Stimulated activated CD8-positive, alpha-beta memory T cell treated with anti-CD3 and anti-CD28 coated beads, Interleukin-15, amount 100 ng/mL, for 48 hours (primary cell): ENCODE measurements at places on chromosomes 3 and 15.

- no peak for DNase-seq
These were observed 230.8 kb downstream of the CLSTN2 start for GRCh38 chr3:140165781-140166180.

- DNase-seq, result no peak
These were observed 207.6 kb downstream of the UACA start for GRCh38 chr15:70555713-70556112.

- no peak for DNase-seq
These were observed 544 bp upstream of the TIMMDC1 start for GRCh38 chr3:119497820-119498185.

GRCh38 chr3:98440283-98440682 lies 22.7 kb upstream of the OR5K1 start:
- DNase-seq, result no peak

- DNase-seq, result no peak
These were observed 39.0 kb downstream of the SHC4 start for GRCh38 chr15:48924528-48925393.

DNA sequence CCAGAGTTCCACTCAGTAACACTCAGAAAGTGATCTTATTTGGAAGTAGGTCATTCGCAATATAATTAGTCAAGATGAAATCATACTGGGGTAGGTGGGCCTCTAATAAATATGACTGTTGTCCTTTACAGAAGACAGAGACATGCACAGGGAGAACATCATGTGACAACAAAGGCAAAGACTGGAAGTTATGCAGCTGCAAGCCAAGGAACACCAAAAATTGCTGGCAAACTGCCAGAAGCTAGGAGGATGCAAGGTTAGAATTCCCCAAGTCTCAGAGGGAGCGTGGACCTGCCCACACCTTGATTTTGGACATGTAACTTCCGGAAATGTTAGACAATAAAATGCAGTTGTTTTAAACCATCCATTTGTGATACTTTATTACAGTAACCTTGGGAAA lies 471.5 kb upstream of the AGTR1 start:
- DNase-seq, result no peak

DNA sequence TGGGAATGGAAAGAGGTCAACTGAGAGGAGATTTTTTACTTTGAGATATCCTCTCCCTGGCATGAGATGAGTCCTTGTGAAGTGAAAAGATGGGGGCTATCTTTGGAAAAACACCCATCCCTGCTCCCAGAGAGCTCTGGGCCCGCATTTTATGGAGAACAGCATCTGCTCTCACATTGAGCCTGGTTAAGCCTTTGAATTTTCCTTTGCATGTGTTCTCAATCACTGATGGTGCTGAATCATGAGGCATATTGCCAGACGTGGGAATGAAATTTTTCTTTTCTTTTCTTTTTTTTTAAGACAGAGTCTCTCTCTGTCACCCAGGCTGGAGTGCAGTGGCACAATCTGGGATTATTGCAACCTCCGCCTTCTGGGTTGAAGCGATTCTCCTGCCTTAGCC lies 24.4 kb downstream of the TMEM45A start:
- no peak for DNase-seq

GRCh38 chr15:63892794-63893441 lies 59.2 kb upstream of the HERC1 start:
- peak; percentile 82 for DNase-seq

- DNase-seq, result no peak
These were observed 32.5 kb upstream of the LIMD1 start for GRCh38 chr3:45562027-45562426.

DNA sequence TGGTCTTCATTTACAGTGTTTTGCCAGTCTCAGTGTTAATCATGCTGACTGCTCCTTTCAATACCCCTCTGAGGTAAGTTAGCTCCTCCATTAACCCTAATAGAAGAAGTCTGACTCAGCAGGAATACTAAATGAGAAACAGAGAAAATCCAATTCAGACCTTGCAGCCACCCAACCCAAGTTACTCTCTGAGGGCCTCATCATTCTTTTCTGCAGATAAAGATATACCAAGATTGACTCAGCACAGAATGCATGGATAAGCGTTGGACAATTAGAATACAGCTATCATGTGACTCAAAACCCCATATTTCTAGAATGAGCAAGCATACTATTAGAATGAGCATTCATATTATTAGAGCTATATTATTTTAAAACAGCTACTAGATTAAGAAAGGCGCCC lies 389.1 kb upstream of the SGO1 start:
- DNase-seq, result no peak

GRCh38 chr3:116034086-116034485 lies 410.8 kb downstream of the GAP43 start:
- no peak for DNase-seq

GRCh38 chr15:35349916-35350315 lies 196.0 kb downstream of the DPH6 start:
- no peak for DNase-seq

DNA sequence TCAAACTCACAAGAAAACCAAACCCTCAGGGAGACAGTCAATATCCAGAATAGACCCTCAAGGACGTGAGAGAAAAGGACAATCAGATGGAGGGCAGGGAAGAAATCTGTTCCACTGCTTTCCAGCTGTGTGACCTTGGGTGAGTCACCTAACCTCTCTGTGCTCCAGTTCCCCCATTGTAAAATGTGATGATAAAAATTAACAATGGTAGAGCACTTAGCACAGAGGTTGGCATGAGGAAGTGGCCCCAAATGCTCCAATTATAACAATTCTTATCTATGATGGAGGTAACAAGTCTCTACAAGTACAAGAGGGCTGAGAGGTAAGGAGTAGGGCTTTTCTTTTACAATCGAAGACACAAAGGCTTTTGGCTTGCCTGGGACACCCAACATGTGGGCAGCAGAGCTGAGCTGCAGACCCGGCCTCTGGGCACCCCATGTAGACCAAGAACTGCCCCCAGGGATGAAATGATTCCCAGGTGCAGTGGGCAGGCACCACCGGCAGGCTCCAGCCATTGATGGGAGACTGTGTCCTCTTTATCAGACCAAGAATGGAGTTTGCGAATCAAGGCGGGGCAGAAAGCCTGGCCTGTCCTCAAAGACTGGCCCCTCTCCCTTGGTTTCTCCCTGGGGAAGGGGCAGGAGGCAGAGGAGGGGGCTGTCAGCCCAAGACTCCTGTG lies 22.0 kb downstream of the WNT7A start:
- no peak for DNase-seq

- DNase-seq, result no peak
These were observed 16.1 kb downstream of the MAP2K1 start for GRCh38 chr15:66402761-66403284.

DNA sequence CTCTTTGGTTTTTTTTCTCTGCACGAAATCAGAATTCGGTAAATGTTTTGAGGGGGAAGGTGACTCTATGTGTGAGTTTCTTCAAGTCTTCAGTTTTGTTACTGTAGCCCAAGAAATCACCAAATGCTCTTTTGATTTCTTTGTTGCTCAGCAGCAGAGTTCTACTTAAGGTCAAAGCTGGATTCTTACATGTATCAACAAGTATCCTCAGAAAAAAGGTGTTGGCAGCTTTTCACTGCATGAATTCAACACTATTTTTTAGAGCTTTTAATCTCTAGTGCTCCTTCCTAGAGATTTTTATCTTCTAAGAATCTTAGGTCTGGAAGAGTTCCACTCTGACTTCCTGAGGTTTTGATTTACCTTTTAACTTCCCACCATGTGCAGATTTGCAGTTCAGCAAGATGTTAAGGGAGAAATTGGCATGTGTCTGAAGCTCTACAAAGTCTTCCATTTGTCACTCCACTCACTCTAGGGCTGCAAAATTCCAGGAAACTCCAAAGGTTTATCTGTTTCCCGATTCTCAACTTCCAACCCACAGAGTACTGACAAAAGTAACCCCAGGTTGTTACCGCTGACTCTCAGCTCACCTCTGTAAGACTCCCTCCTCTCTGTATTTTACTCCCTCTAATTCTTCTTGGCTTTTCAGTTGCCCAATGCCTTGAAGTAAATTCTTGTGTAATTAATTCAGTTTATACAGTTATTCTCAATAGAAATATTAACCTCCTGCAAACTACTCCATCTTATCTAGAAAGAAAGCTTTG lies 13.3 kb upstream of the CD200 start:
- no peak for DNase-seq

GRCh38 chr15:51121631-51122225 lies 27.0 kb upstream of the TNFAIP8L3 start:
- no peak for DNase-seq

- no peak for DNase-seq
These were observed 25.0 kb upstream of the TMC3 start for GRCh38 chr15:81398910-81399551.

DNA sequence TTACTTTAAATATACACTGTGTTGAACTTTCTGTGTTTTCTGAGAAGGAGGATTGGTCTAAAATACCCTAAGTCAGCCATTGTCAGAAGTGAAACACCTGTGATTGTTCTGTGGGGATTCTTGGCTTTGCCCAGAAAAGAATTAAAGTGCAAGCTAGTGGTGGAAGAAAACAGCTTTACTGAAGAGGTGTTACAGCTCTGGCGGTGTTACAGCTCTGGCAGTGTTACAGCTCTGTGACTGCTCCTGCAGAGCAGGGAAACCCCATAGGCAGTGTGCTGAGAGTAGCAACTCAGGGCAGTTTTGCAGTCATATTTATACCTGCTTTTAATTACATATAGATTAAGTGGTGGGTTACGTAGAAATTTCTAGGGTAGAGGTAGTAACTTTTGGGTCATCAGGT lies 66.6 kb downstream of the C3orf20 start:
- DNase-seq, result no peak

DNA sequence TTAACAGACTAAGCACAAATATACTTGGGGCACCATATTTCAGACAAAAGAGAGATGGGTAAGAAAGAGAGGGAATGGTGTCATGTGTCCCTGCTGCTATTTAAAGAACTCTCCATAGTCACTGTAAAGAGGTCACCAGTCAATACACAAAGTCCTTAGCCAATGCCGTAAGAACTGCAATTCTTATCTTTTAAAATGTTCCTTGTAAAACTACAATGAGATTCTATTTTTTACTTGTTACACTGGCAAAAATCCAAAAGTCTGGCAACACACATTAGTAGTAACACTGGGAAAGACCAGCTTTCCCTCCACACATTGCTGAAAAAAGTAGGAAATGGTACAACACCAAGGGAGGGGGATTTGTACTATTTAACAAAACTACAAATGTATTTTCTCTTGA lies 189.4 kb downstream of the TBC1D5 start:
- no peak for DNase-seq

- DNase-seq, result peak; percentile 42
These were observed 1.4 kb downstream of the KBTBD13 start for GRCh38 chr15:65077981-65078352.

DNA sequence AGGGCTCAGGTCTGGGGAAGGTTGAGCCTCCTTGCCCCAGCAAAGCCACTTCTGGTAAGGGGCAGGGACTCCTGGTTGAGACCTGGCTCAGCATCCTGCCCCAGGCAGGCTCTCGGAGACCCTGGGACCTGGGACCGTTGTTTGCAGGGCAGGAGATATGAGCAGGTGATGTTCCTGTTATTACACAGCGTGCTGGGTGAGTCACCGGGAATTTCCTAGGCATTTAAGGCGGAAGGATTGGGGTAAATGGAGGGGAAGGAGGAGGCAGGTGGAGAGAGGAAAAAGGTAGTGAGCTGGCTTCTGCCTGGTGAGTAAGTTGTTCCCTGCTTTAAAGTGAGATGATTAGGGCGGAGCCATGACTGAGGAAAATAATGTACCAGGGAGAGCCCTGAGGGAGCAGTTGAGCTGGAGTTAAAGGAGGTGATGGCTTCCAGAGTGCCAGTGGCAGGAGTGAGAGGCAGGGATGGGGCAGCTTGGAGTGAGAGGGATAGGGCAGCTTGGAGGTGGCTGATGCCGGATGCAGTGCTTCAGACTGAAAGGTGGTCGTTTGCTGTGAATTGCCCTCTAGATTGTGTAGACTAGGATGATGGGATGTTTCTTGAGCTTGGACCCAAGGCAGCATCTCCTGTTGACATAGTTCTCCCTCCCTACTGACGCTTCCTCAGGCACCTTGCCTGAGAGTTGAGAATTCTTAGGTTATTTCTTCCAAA lies 79.4 kb downstream of the AAGAB start:
- no peak for DNase-seq

GRCh38 chr15:89157918-89158564 lies 63.3 kb downstream of the RLBP1 start:
- no peak for DNase-seq

GRCh38 chr15:91345736-91346135 lies 245.7 kb downstream of the SV2B start:
- no peak for DNase-seq

GRCh38 chr3:181881749-181882148 lies 170.0 kb downstream of the SOX2 start:
- no peak for DNase-seq

GRCh38 chr15:101210466-101210865 lies 41.4 kb downstream of the CHSY1 start:
- DNase-seq, result no peak

GRCh38 chr3:172137287-172138192 lies 98.2 kb downstream of the FNDC3B start:
- no peak for DNase-seq

GRCh38 chr15:68431792-68432401 lies at the start of gene ITGA11:
TSS of gene ITGA11 (minus strand) at chr15:68432163. CDS start at chr15:68432066, 97 bp downstream.
- DNase-seq, result no peak

GRCh38 chr15:61639491-61639890 lies 410.4 kb upstream of the RORA start:
- no peak for DNase-seq

GRCh38 chr3:52004163-52004787 lies 8.6 kb upstream of the RPL29 start:
- DNase-seq, result no peak

DNA sequence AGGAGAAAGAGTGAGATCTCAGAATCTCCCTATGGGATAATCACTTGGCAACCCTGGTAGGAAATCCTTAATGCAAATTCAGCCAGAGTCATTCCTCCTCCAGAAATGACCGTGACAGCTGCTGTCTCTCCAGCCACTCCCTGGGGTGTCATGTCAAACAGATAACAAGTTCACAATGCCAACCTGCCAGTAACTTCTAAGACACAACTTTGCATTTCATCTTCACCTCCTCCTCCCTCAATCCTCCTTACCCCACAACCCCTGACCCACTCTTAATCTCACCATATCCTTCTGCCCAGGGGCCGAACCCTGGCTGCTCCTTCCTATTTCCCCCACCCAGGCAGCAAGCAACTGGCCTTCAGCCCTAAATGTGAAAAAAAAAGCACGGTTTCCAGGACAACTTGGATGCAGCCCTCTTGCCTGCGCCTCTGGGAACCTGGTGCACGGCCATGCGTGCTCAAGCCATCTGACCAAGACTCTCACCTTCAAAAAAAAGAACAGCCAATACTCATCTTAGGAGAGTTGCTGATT lies 166.0 kb downstream of the NTRK3 start:
- no peak for DNase-seq

GRCh38 chr15:75056036-75056435 lies 32.6 kb downstream of the PPCDC start:
- DNase-seq, result no peak
